ENCODE measurements at places on chromosomes 13 and 19. TPM values are rescaled to one million over a fixed set of nuclear protein-coding genes. Genes with fewer than 3 reads are reported as not detected.

MUC16 gene
- 0.41 TPM for total RNA-seq

NCR1 gene
- total RNA-seq, result 0.91 TPM

GAPDHS gene
- not detected for total RNA-seq

UGGT2 gene
- total RNA-seq, result 31.9 TPM

BAX gene
- total RNA-seq, result 76.7 TPM

ZBTB7A gene
- 53.2 TPM for total RNA-seq

GFY gene
- total RNA-seq, result not detected

DNA sequence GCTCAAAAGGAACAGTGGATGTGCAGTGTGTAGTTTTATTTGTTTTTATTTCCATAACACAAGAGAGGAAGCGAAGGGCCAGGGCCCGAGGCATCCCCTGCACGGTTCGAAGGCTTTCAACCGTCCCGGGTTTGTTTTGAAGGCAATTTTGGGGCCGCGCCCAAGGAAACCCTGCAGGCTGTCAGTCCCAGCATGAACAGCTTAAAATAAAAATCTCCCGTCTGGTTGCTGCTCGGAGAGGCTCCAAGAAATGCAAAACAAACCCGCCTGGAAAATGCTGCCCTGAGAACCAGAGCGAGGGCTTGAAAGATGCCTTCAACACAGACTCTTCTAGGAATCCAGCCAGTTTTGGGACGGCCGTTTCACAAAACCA lies 16.0 kb downstream of the LSM4 start:
- DNase-seq, result no peak

DNA sequence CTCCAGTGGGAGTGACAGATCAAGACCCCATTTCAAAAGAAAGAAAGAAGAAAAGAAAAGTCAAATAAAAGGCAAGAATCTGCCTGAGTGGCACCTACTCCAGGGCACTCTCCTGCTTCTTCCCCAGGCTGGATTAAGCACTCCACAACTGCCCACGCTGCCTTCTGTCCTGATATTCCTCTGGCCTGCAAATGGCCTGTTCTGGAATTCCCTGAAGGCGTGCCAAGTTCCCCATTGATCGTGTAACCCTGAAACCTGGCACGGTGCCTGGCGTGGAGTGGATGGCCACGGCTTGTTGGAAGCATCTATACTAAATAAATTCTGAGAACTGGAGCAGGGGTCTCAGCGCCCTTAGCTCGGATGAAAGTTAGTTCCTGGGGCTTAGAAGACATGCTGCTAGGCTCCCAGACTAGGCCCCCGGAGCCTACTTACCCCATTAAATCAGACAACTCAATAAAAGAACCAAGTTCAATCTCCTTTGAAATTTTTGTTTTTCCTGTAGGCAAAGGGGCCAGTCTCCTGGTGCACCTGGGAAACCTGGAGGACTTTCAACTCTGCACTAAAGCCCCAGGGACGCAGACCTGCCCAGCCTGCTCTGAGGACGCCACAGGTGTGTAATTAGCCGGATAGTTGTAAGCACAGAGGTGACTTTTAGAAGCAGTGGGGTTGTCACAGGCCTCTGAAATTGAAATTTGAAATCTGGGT lies 21.9 kb downstream of the ANKRD27 start:
- DNase-seq, result peak; percentile 38

DNA sequence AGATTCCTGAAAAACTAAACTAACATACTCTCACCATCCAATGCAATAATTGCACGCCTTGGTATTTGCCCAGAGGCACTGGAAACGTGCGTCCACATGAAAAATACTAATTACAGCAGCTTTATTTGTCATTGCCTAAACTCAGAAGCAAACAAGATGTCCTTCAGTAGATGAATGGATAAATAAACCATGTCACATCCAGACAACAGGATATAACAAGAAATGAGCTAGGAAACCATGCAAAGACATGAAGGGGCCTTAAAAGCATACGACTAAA lies 25.0 kb downstream of the ELL start:
- no peak for DNase-seq

DNA sequence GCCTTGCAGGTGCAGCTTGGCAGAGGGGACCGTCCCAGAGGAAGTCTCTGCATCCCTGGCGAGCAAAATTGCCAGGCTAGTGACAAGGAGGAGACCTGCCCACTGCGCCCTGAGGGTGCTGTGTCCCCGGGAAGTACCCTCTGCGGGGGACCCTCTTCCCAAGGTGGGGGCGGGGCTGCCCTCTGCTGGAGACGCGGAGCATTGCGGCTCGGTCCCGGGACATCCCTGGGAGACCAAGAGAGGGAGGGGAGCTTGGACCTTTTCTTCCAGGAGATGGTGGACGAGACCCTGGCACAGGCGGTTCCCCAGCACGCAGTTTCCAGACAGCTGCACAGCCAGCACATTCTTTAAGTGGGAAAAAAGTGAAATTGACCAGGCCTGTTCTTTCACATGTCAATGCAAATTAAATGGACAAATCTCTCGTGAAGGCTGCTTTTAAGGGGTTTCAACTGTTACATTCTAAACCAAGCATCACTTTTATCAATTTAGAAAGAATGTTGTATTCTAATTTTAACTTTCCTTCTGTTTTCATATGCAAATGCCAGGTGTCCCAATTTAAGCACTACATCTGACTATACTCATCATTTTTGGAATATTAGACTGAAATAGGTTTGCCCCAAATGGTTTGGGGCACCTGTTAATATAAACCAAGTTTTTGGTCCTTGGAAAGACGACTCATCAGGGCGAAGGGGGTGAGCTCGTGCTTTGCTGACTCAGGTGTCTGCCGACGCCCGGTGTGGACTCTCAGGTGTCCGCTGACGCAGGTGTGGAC lies 60.7 kb downstream of the MCF2L start:
- DNase-seq, result peak; percentile 67

GRCh38 chr19:11377237-11377636 lies 2.8 kb downstream of the SWSAP1 start:
- DNase-seq, result no peak

DNA sequence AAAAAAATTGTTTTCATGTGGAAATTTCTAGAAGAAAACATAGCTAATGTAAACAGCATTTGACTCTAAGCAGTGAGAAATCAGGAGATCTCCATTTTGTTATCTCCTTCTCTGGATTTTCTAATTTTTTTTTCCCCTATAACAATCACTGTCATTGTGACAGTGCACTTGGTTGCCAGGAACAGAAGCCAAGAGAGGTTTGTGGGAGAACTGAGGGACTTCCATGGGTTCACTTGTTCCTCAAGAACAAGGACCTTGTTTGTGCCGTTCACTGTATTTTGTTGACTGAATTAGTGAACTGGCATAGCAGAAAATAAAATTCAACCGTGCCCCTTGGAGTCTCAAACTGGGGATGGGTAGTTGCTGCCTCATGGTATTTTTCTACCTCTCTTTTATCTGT lies 17.1 kb downstream of the SHISA7 start:
- no peak for DNase-seq

DNA sequence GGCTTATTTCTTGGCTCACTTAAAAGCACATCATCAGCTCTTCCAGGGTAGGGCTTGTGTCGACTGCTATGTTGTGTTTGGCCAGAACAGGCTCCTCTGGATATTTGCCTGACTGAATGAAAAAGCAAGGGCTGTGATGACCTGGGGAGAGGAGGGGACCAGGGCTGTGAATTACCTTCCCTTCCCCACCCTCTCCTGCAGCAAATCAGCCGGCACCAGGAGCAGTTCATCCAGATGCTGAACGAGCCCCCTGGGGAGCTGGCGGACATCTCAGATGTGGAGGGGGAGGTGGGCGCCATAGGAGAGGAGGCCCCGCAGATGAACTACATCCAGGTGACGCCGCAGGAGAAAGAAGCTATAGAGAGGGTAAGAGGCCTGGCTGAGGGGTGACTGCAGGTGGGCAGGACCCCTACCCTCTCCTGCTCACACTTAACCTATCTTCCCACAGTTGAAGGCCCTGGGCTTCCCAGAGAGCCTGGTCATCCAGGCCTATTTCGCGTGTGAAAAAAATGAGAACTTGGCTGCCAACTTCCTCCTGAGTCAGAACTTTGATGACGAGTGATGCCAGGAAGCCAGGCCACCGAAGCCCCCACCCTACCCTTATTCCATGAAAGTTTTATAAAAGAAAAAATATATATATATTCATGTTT lies 4.4 kb downstream of the GADD45GIP1 start:
- no peak for DNase-seq

GRCh38 chr19:48351341-48351752 lies 12.4 kb downstream of the TMEM143 start:
- peak; percentile 79 for DNase-seq

DNA sequence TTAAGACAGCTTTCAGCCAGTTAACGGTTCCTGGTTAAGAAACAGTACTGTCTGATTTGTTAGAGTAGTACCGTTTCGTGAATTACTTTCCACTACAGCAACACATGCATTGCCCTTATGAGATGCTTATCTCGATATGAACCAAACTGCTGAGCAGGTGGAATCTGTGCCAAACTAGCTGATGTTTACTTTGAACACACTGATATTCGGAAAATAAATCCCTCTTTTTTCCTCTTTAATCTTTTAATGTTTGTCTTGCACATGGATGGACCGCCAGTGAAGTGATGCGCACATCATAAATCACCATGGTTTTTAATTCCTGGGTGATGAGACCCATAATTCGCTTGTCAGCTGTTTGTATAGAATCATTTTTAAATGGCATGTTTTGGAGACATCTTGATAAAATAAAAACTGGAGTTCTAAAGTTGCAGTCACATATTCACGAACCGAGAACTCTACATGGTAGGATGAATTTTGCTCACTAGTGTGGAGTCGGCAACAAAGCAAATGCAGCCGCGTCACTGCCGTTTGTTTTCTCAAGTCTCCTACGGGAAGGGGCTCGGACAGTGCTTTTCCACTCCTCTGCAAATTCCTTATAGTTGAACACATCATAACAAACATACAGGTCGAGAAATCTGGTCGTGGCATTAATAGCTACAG lies 1.1 kb downstream of the GJA3 start:
- DNase-seq, result peak; percentile 67

GRCh38 chr13:110882972-110883371 lies 31.9 kb downstream of the ANKRD10 start:
- no peak for DNase-seq

- DNase-seq, result no peak
Measured at GRCh38 chr19:5628919-5629481, 6.1 kb downstream of the SAFB start.

DNA sequence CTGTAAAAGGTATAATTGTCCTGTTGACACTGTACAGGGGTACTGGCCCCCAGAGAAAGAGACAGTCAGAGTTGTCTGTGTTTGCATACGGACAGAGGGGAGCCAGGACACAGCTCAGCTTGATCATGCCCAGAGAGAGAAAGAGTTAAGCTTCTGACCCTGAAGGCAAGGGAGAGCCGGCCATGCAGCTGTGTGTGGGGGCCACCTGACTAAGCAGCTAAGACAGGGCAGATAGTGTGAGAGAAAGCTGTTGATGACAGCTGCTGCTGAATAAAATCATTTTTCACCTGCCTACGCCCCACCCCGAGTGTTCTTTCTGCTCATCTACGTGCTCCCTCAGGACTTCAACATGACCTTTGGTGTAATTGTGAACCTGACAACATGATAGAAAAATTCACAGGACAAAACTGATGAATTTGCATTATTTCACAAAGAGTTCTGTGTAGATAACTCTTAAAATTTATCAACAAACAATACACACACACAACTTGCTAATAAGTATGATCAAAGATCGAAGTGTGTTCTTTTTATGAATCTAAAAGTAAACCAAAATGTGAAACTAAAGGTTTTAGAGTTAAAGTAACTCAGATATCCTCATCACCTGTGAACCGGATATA lies 1294.3 kb upstream of the ATXN8OS start:
- no peak for DNase-seq

GRCh38 chr19:47228937-47229675 lies 1.9 kb downstream of the BBC3 start:
- no peak for DNase-seq

GRCh38 chr13:24178847-24179485 lies 18.4 kb downstream of the SPATA13 start:
- no peak for DNase-seq

DNA sequence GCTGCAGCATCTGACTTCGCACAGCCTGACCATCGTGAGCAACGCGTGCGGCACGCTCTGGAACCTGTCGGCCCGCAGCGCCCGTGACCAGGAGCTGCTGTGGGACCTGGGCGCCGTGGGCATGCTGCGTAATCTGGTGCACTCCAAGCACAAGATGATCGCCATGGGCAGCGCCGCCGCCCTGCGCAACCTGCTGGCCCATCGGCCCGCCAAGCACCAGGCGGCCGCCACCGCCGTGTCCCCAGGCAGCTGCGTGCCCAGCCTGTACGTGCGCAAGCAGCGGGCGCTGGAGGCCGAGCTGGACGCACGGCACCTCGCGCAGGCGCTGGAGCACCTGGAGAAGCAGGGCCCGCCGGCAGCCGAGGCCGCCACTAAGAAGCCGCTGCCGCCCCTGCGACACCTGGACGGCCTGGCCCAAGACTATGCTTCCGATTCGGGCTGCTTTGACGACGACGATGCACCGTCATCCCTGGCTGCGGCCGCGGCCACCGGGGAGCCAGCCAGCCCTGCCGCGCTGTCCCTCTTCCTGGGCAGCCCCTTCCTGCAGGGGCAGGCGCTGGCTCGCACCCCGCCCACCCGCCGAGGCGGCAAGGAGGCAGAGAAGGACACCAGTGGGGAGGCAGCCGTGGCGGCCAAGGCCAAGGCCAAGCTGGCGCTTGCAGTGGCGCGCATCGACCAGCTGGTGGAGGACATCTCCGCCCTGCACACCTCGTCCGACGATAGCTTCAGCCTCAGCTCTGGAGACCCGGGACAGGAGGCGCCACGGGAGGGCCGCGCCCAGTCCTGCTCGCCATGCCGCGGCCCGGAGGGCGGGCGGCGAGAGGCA lies 13.6 kb downstream of the C19orf25 start:
- DNase-seq, result peak; percentile 76

- DNase-seq, result peak; percentile 81
Measured at GRCh38 chr19:18746401-18747325, 44.4 kb downstream of the COMP start.

DNA sequence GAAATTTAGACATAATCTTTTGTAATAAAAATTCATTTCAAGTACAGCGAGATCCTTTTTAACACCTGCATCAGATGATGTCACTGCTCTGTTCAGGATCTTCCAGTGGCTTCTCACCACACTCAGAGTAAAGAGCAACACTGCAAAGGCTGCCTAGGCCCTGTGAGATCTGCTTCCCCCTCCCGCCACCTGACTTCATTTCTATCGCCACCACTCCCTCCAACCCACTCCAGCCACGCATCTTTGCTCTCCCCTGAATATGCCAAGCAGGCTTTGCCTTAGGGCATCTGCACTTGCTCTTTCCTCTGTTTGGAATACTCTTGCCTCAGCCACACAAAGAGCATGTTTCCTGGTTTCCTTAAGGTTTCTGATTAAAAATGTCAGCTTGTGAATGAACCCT lies 58.3 kb downstream of the MBNL2 start:
- DNase-seq, result peak; percentile 53

- DNase-seq, result no peak
Measured at GRCh38 chr13:79389026-79389425, 17.0 kb downstream of the RBM26 start.

Data from kidney (tissue), 22 donors.